ENCODE measurements at places on chromosomes 3 and 15.

DNA sequence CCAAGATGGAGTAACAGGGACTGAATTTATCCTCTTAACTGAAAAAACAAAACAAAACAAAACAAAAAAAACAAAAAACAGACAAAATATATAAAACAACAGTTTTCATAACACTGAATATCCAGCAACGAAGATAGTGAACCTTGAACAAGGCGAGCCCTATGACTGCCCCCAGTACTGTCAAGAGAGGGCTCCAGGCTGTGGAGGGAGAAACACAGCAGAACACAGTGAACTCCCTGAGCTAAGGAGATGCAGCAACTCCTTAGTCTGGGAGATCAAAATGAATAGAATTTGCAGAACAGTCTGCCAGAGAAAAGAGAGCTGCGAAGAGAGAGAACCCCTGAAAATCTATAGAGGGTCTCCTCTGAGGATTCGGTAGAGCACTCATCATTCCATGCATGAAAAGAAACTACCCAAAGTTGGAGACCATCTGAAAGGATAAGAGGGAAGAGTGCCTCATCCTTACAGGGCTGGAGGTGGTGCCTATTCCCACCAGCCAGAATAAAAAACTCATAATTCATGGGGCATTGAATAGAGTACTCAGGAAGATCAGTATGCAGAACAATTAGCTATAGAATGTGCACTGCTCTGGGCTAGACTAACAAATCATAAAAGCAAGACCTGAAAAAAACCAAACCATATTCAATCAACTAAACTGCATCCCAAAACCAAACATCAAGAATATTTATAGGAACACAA is 101.8 kb downstream of the FRMD4B start:
- no peak for DNase-seq

DNA sequence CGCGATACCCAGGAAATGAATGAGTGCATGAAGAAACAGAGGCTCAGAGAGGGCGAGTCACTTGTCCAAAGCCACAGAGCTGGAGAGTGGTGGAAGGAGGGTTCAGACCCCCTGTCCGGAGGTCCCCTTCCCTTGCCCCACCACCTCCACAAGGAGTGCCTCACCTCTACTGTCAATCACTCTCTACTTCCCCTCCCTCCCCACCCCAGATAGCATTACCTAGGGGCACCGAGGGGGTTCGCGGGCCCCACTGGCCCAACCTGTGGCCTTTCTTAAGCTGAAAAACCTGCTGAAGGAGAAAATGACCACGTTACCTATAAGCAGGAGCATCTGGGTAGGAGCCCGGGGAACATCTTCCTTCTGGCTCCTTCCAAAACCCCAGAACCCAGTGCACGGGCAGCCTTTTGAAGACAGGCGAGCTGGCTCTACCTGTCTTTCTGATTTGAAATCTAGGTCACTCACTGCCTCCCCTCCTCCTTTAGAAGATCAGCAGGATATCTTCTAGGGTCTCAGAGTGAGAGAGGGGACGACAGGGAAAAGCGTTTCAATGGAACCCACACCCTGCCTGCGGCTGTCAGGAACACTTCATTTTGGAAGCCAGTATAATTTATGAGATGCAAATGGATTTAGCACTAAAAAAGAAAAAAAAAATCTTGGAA is 89.9 kb upstream of the MEF2A start:
- DNase-seq: no peak

DNA sequence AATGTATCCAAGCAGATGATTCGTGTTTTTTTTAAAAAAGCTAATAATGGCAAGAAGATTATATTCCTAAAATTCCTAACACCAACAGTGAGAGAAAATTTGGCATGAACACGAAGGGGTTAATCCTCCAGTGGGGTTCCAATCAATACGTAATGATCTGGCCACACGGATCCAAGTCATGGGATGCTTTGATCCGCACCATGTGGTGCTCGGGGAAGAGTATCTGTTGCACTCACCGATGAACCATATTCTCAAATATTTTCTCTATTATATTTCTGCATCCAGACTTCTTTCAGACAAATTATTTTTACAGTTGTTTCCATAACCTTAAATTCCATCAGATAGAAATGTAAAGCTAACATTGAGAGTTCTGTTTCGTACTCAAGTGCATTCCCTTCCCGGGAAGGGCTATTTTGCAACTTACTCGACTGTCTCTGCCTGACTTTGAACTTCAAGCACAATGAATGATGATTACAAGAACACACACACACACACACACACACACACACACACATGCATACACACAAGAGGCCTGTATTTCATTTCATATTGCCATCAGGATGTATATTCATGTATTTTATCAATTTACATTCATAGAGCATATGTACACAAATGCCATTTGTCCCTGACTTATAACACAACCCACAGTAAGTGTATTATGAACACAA is 567.2 kb downstream of the FOXP1 start:
- DNase-seq: peak; percentile 38

GRCh38 chr3:194474675-194475074 is 12.1 kb downstream of the ATP13A3 start:
- DNase-seq: no peak

DNA sequence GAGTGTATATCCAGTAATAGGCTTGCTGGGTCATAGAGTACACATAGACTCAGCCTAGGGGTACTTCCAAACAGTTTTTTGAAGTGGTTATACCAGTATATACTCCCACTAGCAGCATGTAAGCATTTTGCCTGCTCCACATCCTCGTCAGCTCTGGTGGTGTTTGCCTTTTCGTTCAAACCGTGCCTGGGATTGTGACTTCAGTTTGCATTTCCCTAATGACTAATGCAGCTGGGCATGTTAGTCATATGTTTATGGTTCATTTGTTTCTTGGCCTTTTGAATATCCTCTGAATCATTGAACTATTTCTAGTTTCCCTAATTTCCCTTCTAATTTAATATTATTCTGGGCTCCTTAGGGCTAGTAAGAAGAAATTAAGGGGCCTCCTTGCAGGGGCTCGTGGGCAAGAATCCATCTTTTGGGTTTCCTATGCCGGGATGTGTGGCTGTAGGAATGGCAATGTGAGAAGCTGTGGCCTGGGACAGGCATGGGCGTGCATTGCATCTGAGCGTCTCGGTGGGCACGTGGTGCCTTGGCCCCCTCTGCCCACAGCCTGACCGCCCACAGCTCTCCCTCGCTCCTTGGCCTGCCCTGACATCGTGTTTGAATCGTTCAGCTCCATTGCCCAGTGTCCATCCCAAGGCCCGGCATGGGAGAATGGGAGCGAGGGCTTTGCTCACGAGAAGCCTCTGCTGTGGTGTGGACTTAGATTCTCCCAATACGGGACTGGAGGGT is 26.4 kb downstream of the FAH start:
- DNase-seq: no peak

DNA sequence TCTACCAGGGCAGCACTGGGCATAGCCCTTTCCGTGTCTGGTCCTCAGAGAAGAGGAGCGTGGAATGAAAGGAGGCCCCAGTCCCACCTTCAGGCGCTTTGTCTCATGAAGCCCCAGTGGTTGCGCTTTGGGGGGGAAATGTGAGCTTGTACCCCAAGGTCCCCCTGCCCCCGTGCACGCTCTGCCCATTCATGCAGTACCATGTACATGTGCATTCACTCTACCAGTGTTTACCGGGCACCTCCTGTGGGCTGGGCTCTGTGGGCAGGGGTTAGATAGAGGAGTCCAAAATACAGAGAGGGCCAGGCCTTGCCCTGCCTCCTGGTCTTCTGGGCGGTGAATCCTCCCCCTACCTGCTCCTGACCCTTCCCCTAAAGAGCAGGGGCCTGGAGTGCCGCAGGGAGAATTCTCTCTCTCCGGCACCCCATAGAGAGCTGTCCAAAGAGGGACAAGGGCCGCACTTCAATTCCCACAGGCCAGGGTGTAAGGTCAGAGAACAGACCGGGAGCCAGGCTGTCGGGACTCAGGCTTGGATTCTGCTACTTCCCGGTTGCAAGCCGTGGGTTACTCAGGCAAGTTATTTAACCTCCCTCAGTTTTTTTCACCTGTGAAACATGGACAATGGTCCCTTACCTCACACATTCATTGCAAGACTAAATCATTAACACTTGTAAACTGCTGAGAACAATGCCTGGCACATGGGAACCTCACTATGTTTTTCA is 153.4 kb downstream of the MEGF11 start:
- no peak for DNase-seq

DNA sequence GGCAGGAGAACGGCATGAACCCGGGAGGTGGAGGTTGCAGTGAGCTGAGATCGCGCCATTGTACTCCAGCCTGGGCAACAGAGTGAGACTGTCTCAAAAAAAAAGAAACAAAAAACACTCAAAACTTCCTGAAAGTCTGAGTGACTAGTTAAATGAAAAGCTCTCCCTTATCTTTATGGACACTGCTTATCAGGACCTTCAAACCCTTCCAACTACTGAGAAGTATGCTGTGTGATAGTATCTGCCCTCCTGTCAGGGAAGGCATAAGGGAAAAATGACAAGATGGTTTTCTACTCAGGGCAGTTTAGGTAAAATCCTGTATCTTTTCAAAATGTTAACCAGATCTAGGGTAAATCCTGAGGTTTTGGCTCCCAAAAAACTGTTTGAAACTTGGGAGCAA is 21.8 kb downstream of the EMC7 start:
- DNase-seq: no peak

GRCh38 chr15:88805031-88805780 is 2.0 kb downstream of the ACAN start:
- no peak for DNase-seq

DNA sequence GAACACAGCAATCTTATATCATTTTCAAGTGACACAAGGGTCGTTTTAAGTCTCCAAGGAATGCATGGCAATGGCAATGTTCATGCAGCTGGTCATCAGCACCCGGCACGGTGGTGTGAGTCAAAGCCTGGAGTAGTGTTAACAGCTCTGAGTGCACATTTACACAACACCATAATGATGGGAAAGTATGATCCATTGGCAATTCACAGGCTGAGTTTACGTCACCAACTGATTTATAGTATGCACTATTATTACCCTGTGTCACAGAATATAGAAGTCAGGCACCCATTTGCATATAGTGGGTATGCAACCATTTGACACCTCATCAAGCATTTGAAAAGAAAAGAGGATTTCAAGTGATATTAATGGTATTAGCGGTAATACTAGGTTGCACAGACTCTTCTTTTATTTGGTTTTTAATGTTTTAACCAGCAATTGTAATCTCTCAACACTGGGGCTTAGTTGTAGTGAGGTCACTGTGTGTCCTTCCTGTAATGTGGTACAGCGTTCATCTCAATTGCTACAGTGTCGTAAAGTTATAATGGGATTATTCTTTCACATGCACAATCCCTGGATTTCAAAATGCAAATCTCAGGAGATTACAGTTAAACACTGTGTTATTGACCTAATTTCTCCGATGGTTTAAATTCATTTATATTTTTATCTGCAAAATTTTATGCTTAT is 113.8 kb downstream of the C3orf38 start:
- DNase-seq: no peak

All from eye (tissue), 1 donor.